ENCODE measurements at places on chromosomes 3 and 15.

GRCh38 chr3:149813367-149814281, 609 bp downstream of the RNF13 start:
- no peak for DNase-seq

- no peak for DNase-seq
These were observed 503.0 kb downstream of the EDEM1 start for GRCh38 chr3:5690490-5690889.

DNA sequence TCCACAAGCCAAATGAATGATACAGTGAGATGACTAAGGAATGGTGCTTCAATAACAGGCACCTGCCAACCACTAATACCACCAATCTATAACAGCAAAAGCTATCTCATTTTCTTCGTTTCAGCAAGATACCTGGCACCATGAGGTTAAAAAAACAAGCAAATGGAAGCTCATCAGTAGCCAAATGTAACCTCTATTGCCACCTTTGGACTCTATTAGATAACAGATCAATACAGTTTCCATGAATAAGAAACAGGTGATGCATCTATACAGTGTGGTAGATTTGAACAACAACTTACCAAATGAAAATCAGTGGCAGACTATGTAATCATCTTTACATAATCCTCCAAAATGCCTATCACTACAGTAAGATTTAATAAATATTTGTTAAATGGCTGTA, 32.8 kb downstream of the PLOD2 start:
- no peak for DNase-seq

DNA sequence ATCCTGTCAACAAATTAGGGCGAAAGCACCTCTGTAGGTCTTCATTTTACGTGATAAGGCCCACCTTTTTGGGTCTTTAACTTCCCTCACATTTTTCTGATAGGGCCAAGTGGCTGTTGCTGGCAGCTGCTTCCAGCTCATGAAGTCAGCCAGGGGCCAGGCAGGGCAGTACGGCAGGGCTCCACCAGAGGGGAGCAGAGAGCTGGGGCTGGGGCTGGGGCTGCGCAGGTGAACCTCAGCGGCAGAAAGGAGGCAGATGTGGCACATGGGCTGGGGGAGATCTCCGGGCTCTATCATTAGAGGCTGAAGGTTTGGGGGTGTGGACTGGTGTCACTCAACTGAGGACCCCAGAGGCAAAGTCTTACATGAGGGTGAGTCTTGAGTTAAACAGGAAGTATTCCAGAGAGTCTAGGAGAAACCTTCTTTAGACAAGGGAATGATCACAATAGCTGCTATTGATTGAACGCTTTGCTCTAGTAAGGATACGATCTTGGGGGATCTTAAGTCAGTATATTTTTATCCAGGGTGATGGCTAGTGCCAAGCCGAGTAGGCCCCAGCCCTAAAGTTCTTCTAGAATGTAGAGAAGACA, 62.8 kb upstream of the MEX3B start:
- peak; percentile 25 for DNase-seq

DNA sequence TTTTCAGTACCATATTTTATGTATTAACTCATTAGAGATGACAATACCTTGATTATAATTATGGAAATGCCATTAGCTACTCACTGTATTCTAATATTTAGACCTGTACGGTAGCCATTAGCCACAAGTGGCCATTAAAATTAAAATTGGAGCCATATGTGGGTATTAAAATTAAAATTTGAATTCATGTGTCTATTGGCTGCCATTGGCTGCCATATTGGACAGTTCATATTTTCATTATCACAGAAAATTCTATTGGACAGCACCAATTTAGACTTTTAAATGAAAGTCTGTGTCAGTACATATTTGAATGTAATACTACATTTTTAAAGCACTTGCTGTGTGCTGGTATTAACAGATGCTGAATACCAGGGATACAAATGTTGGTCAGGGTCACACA, 3.0 kb downstream of the ATP11B start:
- no peak for DNase-seq

DNA sequence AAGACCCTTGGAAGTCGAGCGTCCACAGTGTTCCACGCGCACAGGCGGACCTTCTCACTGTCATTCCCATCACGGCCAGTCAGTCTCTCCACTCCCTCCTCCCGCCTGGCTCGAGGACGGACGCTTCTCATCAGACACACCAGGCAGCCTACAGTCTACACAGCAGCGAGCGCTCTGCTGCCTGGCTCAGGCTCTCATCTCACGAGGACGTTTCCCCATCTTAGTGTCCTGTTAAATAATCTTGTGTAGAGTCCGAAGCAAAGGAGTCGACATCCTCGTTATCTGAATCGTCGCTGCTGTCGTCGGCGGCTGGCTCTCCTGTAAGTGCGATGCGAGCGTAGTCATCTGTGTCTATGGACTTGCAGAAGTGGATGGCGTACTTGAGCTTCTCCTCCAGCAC, 12.4 kb upstream of the OCA2 start:
- no peak for DNase-seq

- no peak for DNase-seq
These were observed 18.5 kb upstream of the RIOX2 start for GRCh38 chr3:97990624-97991292.

- DNase-seq: no peak
These were observed 20.7 kb downstream of the POPDC2 start for GRCh38 chr3:119639494-119640350.

- no peak for DNase-seq
These were observed 96.1 kb downstream of the FOXP1 start for GRCh38 chr3:71487418-71487817.

DNA sequence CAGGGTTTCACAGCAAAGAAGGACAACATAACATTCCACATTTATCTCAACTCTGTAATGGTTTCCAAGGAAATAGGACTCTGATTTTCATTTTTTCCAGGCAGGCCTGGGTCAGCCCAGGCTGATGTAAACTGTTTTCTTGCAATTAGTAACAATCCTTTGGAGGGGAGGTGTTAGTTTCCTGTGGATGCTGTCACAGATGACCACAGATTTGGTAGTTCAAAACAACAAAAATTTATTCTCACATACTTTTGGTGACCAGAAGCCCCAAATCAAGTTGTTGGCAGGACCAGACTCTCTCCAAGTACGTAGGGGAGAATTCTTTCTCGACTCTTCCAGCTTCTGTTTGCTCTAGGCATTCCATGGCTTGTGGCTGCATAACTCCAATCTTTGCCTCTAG, 88.0 kb downstream of the EDEM1 start:
- DNase-seq: no peak

DNA sequence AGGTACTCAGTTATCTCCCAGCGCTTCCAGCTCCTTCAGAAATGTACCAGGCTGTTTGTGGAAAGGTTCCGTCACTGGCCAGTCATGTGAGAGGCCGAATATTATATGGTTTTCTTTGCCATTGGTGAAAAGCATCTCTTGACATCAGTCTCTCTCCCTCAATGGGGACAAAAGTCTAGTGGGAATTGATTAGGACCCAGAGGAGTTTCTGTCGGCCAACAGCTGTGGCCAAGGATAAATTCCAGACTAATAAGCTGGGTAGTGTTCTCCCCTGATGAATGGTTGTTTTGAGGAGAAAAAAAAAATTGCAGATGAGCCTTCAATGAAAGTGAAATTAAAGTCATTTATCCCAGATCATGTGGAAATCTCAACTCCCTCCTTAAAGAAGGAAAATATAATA, 404.7 kb upstream of the THRB start:
- DNase-seq: no peak

DNA sequence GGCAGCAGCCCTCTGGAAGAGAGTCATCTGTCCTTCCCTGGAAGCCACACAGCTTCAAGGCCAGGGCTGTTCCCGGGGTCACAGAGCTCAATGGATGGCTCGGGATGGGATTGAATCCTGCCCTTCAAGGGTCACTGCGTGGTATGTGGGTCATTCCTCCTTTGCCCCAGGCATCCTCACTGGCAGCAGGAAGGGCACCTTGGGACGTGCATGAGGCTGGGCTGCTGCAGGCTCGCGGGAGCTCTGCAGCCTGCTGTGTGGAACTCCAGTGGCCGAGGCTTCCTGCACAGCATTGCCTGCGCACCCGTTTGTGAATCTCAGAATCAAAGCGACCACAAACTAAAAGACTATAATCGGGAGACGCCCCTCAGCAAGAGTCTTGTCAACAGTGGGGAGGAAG, 60.7 kb downstream of the PCSK6 start:
- no peak for DNase-seq

DNA sequence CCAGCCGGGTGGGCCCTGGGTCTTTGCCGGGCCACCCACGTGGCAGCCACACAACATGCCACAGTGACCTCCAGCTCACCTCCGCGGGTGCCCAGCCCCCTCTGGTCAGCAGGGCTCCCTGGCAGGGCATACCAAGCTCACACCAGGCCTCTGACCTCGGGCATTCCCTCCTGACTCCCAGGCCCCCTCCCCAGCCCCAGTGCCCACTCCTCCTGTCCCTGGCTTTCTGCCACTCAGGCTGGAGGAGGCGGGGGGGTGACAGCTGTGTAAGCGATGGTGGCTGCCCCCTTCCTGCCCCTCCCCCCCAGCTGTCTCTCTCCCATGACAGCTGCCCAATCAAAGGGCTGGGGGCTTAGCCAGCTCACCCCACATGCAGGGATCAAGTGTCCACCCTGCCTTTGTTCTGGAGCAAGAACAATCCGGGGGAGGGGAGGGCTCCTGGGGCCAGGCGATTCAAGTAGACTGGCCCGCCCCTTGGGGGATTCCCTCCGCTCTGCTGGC, 3.3 kb downstream of the PCBP4 start:
- no peak for DNase-seq

GRCh38 chr3:138356730-138357405, 8.5 kb downstream of the MRAS start:
- no peak for DNase-seq

- DNase-seq: no peak
These were observed 87.1 kb upstream of the GAP43 start for GRCh38 chr3:115536171-115536570.

- no peak for DNase-seq
These were observed 57.0 kb upstream of the MCTP2 start for GRCh38 chr15:94174399-94174802.

DNA sequence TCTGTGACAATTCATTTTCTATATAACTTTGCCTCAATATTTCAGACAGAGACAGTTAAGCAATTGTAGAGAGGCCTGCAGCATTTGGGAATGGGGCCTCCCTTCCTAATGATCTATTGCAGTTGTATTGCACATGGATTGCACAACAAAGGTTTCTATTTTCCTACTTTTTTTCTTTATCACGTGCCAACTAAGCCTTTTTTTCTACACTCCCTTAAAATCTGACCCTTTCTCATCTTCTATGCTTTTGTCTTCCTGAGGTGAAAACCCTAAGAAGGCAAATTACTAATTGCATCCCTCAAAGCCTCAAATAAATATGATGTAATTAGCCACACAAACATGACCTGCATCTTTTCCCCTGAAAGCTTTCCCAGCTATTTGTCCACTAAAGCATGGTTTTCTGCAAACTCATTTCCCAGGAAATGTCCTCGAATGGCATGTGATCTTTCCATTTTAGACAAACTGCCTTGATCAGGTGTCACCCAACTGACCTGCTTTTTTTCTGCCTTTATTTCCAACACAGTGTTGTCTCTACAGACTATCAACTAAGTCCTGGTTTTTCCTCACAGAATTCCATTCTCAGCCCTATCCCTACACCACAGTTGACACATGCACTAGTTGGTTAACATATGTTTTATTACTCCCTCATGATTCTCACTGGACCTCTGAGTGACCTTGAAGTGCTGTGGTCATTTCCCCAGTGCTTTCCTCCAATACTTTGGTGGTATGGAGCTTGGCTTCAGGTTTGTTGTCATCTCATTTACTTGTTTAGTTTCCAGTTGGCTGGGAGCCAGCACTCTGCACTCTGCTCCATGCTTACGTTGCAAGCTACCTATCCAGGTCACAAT, 31.9 kb upstream of the TSC22D2 start:
- no peak for DNase-seq

DNA sequence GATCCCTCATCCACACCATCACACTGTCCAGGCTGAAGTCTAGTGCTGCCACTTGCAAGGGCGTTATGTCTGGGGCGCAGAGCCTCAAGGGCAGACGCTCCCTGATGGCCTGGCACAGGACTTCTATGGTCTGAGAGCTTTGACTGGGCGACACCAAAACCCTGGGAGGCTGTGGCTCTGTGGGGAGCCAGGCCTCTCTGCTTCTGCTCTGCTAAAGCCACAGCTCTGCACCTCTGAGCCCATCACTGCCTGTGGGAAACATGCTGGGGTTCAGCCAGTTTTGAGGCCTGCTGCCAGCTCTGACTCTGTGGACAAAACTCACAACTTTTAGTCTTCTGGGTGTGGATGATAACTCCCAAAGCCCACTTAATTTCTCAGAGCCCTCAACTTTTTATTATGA, 6.3 kb upstream of the LCTL start:
- no peak for DNase-seq

GRCh38 chr3:6091262-6091661, 769.7 kb upstream of the GRM7 start:
- DNase-seq: no peak

- DNase-seq: no peak
These were observed 85.7 kb downstream of the SPATA16 start for GRCh38 chr3:173055228-173055933.

DNA sequence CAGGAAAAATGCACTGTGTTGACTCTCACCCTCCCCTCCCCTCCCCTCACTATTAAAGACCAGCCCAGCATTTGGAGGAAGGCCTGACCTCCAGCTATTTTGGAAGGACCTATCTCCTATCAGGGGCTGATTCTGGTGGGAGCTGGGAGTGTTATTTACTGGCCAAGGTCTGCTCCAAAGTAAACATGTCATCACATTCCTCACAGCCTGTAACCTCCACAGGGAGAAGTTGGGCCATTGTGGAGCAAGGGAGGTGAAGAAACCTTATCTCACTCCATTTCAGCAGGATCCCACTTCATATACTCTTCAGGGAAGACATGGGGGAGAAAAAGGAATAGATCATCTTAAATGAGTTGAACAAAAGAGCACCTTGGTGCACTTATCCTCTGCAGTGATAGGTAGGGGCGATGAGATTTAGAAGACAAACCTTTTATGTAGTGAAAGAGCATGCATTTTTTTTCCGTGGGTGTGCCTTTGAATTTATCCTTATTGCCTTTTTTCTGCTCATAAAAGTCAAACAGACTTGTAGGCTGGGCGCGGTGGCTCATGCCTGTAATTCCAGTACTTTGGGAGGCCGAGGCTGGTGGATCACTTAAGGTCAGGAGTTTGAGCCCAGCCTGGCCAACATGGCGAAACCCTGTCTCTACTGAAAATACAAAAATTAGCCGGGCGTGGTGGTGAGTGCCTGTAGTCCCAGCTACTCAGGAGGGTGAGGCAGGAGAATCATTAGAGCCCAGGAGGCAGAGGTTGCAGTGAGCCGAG, 15.6 kb upstream of the FLNB start:
- no peak for DNase-seq

DNA sequence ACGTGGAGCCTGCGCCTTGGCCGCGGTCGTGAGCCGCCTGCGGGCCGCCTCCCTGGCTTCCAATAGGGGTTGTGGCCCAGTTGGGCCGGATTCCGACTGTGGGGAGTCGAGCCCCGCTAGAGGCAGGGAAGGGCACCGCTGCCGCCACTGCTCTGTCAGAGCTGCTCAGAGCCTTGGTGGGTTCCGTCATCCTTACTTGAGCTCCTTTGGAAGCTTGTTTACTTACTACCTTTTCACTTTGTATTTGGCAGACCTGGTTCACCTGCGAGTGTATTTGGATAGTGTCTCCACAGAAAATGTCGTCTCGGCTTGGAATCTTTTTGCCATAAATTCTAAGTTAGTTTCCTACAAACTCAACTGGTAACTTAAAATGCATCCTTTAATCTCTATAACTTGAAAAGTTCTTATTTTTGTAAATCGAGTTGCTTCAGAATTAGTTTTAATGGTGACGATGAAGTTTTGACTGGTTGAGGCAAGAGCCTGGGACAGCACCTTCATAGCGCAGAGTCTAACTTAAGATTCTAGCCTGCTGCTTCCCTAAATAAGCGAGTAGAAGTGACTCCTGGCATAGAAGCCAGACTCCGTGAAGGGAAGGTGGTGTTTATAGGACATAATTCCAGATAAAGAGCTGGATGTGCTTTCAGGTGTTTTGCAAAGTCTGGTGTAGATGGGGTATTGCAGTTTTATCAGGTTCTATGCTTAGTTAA, 800 bp downstream of the DAG1 start:
- DNase-seq: peak; percentile 4

All from activated naive CD8-positive, alpha-beta T cell treated with anti-CD3 and anti-CD28 coated beads, Interleukin-2, amount 50 U/mL, for 16 hours (primary cell).